ENCODE measurements at places on chromosomes 11 and 22. TPM values are rescaled to one million over a fixed set of nuclear protein-coding genes. Genes with fewer than 3 reads are reported as not detected.

Gene UPK3A
- total RNA-seq: 0.54 TPM

Gene PACS1
- total RNA-seq: 50.7 TPM

Gene MOV10L1
- total RNA-seq: not detected

Gene MS4A6A
- total RNA-seq: 64.0 TPM

Gene EXPH5
- total RNA-seq: 2.2 TPM

Gene NPAS4
- not detected for total RNA-seq

Gene ZNF280B
- total RNA-seq: 0.49 TPM

Gene TUB
- total RNA-seq: 21.4 TPM

DNA sequence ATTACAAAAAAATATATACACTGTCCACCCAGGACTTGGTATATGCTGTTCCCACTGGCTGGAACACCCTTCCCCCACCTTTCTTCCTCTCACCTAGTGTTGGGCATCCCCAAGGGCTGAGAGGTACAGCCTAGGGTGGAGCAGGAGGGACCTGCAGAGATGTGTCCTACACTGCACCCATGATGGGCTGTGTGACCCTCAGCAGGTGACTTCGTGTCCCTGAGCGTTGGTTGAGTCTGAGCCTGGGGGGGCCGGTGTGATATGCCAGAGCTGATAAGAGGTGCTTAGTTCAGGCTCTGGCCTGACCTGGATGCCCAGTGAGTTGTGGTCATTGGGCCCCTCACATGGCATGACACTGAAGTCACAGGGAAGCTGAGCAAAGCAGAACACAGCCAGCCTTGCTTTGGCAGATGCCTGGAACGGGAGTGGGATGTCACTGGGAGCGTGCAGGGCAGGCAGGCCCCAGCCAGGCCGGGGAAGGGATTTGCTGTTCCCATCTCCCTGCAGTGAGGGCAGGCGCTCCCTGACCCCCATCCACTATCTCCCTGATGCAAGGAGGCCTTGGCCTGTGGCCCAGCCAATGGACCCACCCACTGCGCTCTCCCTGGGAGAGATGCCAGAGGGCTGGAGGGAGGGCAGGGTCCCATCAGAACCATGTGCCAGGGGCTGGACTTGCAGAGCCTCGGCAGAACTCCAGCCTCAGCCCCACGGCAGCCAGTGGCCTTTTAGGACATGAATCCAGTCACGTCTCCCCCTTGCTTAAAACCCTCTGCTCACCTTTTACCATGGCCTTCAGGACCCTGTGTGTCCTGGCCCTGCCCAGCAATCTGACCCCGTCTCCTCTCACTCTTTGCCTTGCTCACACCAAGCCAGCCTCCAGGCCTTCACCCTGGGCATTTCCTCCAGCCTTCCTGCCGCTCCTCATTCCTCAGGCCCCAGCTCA lies 138.9 kb downstream of the MN1 start:
- DNase-seq: peak; percentile 90

GRCh38 chr22:20571531-20572007 lies 64.2 kb downstream of the MED15 start:
- DNase-seq: no peak

GRCh38 chr22:21074102-21074715 lies 28.5 kb downstream of the LRRC74B start:
- no peak for DNase-seq

DNA sequence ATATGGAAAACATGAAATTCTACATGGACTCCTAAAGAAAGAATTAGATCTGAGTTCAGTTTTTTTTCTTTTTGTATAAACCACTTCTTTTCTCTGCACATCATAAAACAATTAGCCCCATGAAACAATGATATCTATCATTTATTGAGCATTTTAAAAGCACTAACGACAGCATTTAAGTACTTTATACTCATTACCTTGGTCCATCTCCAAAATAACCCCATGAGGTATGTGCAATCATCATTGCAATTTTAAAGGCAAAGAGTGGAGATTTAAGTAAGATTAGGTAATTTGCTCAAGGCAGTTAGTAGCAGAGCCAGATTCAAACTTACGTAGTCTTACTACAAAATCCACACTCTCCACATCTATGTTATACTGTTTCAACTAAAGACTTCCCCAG lies 177.7 kb upstream of the RAG2 start:
- no peak for DNase-seq

GRCh38 chr11:91790346-91791170 lies 434.1 kb upstream of the FAT3 start:
- no peak for DNase-seq

DNA sequence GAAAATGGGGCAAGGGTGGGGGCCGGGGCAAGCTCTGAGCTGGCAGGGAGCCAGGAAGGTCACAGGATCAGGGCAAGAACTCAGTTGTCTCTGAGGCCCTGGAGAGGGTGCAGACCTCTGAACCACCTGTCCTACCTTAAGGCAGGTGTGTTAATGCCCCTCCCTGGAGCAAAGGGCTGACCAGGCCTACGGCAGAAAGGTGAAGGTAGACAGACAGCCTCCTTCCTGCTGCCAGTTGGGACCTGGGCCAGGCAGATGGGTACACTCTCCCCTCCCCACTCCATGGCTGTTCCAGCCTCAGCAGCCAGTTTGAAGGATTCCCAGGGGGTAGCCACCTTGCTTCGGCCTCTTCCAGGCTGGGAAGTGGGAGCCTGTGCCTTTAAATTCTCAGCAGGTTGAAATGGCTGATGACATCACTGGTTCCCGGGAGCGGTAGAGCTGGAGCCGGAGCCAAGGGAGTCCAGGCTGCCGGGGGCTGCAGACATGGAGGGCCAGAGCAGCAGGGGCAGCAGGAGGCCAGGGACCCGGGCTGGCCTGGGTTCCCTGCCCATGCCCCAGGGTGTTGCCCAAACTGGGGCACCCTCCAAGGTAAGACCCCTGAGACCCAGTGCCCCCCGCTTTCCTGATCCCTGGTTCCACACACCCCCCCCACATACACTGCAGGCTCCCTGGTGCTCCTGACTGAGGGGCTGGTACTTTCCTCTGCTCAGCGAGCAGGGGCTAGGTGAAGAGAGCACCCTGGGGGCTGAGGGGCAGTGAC lies at the start of gene INPP5J:
Gene INPP5J (plus strand): TSS at position 435 of the 760 bp plus-strand sequence. CDS start 49 bp downstream, at position 484.
- no peak for DNase-seq

DNA sequence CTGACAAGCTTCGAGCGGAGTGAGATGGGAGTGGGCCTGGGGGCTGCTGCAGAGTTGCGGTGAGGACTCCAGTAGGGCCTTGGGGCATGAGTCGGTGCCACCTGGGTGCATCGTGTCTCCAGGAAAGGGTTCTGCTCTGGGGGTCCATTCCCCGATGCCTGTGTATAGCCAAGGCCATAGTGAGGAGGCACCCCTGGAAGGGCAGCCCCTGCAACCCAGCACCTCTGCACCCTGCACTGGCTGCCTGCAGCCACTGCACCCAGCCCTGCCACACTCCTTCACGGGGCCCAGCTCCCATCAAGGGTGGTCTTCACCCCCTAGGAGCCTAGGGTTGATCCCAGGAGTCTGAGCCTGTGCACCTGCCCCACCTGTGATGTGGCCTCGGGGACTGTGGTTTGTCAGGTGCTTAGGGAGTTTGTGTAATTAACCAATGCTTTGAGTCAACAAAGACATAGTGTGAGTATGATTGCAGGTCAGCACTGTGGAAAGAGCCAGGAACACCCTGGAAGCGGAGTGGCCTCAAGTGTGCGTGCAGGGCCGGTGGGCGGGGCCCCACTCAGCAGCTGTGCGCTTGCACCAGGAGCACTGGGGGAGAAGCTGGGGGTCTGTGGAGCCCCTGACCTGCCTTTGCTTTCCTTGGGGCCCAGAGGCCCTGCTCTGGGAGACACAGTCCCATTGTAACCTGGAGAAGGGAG lies 1299.3 kb downstream of the BRD1 start:
- no peak for DNase-seq

DNA sequence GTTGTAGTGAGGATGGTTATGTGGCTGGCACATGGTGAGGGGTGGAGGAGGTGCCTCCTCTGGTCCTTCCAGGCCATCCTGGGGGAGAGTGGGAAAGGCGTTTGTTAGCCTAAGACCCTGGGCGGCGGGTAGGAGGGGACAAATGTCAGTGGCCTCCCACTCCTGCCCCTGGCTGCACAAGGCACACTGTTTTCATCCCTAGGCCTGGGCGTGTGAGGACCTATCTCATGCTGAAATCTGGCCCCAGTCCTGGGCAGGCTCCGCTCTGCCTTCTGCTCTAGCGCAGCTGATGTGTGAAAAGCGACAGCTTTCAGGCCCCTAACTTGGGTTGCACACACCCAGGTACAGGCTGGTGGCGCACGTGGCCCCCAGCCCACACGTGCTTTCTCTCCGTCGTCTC lies 32.1 kb downstream of the DAGLA start:
- no peak for DNase-seq

- peak; percentile 90 for DNase-seq
Observed at GRCh38 chr22:37817705-37818408, 5.3 kb upstream of the GALR3 start.

GRCh38 chr11:34150494-34151151 lies 45.2 kb downstream of the NAT10 start:
- DNase-seq: no peak

GRCh38 chr22:45919504-45920286 lies 57.3 kb downstream of the WNT7B start:
- DNase-seq: no peak

GRCh38 chr11:32531528-32531927 lies 52.1 kb upstream of the EIF3M start:
- DNase-seq: no peak

DNA sequence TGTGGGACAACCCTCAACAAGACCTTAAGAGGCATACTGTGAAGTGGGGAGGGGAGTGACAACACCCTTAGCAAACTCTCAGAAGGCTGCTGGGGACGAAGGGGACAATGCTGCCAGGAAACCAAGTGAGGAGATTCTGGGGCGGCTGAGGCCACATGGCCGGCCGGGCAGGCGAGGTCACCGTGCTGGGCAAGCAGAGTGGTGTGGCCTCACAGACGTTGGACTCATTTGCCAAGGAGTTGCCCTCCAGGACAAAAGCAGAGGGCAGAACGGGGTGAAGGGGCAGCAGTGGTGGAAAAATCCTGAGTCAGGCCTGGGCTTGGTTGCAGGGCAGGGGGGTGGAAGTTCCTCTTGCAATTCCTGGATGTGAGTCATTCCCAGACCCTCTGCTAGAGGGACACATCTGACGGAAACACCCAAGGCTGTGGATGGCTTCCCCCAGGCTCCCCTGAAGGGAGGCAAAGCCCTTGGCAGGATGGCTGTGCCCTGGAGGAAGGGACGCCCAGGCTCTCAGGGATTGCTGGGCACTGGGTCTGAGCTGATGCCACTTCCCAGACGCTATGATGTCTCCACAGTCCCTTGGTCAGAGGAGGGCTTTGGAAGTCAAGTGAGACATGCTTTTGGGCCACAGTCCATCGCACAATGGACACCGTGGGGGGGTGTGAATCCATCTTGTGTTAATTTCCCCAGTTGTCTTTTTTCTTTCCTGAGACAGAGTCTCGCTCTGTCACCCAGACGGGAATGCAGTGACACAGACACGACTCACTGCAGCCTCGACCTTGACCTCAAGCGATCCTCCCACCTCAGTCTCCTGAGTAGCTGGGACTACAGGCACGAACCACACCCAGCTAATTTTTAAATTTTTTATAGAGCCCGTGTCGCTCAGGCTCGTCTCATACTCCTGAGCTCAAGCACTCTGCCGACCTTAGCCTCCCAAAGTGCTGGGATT lies 16.2 kb upstream of the SHANK3 start:
- DNase-seq: no peak

DNA sequence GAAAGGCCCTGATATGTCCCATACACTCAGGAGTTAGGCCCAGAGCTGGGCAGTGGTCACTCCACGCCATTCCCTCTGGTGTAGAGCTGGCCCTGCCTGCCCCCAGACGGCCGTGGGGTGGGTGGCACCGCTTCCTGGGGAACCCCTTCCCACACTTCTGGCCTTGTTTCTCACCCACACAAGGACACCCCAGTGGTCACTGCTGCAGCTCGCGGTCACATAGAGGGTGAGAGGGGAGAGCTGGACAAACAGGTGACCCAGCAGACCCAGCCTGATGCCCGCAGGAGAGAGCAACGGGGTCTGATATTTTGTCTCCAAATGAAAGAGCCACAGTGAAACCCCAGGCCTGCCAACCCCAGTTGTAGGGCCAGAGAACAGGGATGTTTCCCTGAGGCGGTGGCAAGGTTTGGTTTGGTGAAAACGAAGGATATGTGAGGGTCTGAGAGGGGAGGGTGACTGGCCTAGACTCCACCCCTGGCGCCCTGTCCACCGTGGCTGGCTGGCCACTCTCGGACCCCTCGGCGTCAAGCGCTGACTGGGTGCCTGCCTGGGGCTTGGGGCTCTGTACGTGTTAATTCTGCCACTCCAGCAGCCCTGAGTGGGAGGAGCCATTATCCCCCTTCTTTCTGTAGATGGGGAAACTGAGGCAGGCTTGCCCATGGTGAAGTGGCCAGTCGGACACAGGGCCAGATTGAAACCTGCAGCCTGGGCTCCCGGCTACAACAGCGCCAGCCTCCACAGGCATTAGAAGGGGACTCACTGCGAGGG lies 71.0 kb upstream of the PPARA start:
- no peak for DNase-seq

- DNase-seq: no peak
Observed at GRCh38 chr11:12316432-12316831, 60.9 kb upstream of the PARVA start.

GRCh38 chr11:20529757-20530156 lies 69.7 kb upstream of the SLC6A5 start:
- no peak for DNase-seq

DNA sequence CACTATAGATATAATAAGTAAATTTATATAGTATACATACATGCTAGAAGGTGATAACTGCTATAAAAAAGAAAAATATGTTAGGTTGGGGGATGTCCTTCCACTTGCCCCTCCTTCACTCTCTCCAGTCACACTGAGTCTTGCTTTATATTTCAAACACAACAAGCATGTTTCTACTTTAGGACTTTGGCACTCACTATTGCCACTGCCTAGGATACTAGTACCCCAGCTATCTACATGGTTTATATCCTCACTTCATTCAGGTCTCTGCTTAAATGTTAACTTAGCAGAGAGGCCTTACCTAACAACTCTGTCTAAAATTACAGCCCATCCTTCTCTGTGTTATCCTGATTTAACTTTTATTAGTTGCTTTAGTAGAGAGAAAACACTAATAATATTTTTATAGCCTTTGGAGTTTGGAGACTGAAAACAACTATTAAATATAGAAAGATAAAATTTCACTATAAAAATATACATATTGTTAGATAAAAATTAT lies 39.1 kb upstream of the B3GNT6 start:
- DNase-seq: no peak

- DNase-seq: no peak
Observed at GRCh38 chr11:62914416-62914815, 6.7 kb downstream of the CHRM1 start.
